ENCODE measurements at places on chromosomes 13 and 19.

- no peak for DNase-seq
Observed at GRCh38 chr13:84812789-84813188, 930.5 kb upstream of the SLITRK1 start.

DNA sequence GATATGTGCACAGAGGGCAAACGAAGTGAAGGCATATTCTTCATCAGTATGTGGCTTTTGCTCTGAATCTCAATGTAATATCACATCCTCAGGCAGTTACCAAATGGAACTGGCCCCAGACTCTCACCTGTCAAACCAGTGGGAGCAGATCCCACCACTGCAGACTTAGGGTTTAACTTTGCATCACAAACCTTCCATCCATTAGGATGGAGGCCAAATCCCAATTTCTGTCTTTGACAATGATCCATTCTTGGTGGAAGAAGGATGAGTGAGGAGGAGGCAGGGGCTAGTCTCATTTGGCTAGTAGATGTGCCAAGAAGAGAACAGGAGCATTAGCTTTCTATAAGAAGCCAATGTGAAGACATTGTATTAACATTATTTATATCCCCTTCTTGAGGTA lies 413.5 kb upstream of the SPRY2 start:
- DNase-seq = no peak

GRCh38 chr13:112208656-112209055 lies 141.7 kb downstream of the SOX1 start:
- DNase-seq = no peak

DNA sequence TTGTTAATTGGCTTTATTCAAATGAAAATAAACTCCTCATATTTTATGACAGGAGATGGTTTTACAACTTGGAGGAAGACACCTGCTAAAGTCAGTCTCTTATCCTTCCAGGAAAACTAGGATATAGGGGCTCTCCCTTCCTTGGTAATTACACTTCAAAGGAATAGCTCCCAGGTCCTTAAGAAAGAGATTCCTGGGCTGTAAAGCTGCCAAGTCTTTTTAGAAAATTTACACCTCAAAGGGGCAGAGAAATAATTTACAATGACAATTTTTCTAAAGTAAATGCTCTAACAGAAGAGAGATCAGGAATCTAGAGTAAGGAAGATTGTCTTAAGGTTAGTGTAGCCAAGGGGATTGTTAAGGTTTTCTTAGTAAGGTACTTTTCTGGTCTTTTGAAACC lies 1359.0 kb downstream of the OLFM4 start:
- DNase-seq = no peak

- DNase-seq = peak; percentile 74
Observed at GRCh38 chr19:49677901-49678674, 1.0 kb downstream of the PRMT1 start.

DNA sequence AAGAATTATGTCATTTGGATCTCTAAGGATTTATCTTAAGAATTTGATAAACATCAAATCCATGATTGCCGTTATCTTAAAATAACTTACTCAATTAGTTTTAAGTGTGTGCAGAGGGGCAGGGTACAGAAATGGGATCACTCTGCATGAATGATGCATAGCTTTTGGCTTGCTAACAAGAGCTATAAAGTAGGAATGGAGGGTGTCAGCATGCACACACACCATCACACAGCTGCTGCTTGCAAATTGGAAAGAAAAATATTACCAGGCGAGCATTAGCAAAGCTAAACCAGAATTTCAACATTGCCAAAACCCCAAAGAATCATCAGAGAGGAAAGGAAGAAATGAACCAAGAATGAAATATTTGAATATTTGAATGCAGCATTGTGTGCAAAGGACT lies 580.6 kb downstream of the LMO7 start:
- no peak for DNase-seq

DNA sequence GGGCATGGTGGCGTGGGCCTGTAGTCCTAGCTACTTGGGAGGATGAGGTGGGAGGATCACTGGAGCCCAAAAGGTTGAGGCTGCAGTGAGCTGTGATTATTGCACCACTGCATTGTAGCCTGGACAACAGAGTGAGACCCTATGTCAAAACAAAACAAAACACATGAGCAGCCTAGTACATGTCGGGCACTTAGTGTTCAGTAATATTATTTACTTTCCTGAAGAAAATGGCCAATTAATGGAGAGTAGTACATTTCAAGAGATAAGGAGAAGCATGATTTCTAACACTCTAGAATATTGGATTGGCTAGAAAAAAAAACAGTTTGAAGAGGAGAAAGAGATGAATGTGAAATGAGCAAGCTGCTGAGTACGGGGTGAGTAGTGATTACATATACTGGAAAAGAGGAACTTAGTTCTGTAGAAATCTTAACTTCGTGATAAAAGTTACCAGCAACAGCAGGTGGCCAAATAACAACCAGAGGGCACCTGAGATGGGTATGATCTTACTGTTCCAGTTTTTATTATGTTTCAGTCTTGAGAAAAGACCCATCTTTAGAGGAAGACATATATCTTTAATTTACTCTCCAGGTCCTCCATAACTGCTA lies 36.2 kb downstream of the SPATA13 start:
- DNase-seq = no peak

GRCh38 chr13:35898041-35898440 lies 233.1 kb downstream of the DCLK1 start:
- DNase-seq = no peak

- DNase-seq = no peak
Observed at GRCh38 chr19:34149873-34150272, 22.4 kb upstream of the LSM14A start.

GRCh38 chr19:49155820-49156346 lies 687 bp upstream of the HRC start:
- no peak for DNase-seq

DNA sequence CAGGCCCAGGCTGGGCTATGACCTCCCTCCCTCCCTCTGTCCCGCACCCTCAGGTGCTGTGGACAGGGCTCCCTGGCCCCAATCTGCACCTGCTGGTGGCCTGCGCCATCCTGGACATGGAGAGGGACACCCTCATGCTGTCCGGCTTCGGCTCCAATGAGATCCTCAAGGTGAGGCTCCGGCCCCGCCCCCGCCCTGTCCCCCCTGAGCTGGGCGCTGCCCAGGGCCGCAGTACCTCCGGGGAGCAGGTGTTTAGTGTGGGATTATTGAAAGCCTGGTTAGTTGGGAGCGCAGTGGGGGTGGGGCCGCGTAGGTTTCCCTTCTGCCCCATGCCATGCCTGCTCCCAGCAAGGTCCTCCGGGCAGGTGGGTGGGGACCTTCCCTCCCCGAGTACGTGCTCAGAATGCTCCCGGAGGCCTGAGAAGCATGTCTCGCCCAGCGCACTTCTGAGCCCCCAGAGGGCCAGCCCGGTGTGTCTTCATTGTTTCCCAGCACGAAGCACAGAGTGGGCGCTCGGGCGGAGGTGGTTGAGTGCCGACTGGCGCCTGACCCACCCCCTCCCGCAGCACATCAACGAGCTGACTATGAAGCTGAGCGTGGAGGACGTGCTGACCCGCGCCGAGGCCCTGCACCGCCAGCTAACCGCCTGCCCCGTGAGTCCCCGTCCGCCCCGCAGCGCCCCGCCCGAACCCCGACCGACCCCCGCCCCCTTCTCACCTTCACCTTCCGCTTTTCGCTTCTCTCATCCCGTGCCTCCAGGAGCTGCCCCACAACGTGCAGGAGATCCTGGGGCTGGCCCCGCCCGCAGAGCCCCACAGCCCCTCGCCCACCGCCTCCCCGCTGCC lies 8.8 kb downstream of the IL4I1 start:
- no peak for DNase-seq

DNA sequence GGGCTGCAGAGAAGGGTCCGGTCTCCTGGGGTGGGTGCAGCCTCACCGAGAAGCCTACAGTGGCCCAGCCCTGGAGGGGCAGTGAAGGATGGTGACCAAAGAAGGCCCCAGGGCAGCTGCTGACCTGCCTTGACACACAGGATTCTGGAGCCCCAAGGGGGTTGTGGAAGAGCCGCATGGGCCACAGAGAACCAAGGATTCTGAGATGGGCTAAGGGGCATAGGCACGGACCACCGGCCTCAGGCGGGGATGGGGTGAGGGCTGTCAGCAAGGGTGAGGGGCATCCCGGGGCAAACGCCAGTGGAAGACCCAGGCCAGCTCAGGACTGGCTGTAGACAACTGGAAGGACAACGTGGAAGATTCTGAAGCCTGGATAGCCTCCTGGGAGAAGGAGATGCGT lies 151.6 kb downstream of the TEX29 start:
- DNase-seq = no peak

DNA sequence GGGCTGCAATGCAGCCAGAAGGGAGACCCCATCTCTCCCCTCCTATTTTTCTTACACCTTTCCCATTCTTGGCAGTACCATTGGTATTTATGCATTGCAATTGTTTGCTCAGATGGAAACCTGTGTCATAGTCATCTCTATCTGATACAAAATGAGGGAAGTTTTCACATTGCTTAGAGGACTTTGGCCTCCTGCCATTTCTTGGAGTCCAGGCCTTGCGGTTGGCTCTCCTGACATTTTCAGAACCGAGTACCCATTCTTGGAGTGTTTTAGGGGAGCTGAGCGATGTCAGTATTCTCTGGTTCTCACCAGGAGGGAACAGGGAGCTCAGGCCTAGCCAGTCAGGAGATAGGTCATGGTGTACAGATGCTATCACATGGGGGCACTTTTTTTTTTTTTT lies 1.5 kb downstream of the SIN3B start:
- peak; percentile 33 for DNase-seq

- peak; percentile 30 for DNase-seq
Observed at GRCh38 chr19:18086590-18087138, at the start of gene IL12RB1. TSS of gene IL12RB1 (minus strand) at chr19:18086934. CDS start at chr19:18086823, 111 bp downstream.

GRCh38 chr19:42594617-42595489 lies at the start of gene CEACAM8:
TSS of gene CEACAM8 (minus strand) at chr19:42594924. CDS start at chr19:42594828, 96 bp downstream.
- DNase-seq = no peak

DNA sequence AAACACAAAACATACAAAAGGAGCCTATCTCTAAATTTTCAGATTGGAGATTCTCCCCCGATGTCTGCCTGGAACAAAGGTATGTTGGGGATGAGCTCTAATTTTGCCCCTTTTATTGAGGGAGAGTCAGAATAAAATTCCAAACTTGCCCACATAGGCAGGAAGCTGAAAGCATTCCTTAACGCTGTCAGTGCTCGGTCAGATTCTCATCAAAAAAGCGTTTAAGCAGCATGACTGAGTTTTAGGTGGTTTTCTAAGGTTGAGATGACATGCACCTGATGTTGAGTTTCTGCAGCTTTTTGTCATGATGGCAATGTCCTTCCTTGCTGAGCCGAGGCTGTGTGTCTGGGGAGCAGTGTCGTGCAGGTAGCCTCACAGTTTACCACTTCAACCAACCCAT lies 48.4 kb upstream of the MEDAG start:
- DNase-seq = no peak

DNA sequence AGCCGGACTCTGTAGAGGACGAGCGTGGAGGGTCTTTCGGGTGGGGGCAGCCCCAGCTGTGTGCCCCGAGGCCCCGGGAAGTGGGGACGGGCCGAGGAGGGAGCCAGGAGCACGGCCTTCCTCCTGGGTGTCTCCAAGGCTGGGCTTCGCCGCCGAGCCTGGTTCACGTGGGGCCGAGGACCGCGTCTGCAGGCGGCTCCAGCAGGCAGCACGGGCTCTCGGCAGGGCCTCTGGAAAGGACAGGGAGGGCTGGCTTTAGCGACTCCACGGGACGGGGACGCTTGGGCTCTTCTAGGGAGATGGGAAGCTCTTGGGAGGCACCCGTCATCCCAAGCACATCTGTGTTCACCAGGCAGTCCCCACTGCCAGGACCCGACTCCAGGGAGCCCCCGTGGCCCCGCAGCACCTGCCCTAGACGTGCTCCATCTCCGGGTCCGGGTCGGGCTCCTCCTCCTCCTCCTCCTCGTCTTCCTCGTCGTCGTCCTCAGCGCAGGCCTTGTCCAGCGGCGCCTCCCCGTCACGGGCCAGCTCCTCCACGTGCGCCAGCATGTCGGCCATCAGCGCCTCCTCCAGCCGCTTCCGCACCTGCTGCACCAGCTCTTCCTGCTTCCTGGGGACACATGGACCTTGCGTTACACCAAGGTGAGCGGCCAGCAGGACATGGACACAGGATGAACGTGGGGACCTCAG lies 9.9 kb upstream of the MEX3D start:
- DNase-seq = no peak

- peak; percentile 59 for DNase-seq
Observed at GRCh38 chr13:80251403-80251802, 89.5 kb downstream of the SPRY2 start.

GRCh38 chr19:49193822-49194394 lies 36.3 kb downstream of the TRPM4 start:
- no peak for DNase-seq

- DNase-seq = no peak
Observed at GRCh38 chr19:5039642-5040543, 71.0 kb downstream of the KDM4B start.

GRCh38 chr13:37202264-37202663 lies 96.8 kb upstream of the CSNK1A1L start:
- DNase-seq = peak; percentile 39

DNA sequence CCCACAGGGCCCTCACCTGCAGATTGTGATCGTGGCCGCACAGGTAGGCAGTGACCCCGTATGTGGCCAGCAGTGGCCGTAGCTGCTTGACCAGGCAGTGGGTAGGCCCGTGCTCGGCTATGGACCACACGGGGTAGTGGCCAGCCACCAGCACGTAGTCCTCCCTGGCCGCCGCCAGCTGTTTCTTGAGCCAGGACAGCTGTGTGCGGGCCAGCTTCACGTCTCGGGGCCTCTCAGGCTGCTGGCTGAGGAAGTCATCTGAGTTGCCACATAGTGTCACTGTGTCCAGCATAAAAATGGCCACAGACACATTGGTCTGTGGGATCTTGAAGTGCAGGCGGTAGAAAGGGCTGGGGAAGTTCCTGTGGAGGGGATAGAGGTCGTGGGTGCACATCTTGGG lies 1.2 kb downstream of the ACP5 start:
- no peak for DNase-seq

DNA sequence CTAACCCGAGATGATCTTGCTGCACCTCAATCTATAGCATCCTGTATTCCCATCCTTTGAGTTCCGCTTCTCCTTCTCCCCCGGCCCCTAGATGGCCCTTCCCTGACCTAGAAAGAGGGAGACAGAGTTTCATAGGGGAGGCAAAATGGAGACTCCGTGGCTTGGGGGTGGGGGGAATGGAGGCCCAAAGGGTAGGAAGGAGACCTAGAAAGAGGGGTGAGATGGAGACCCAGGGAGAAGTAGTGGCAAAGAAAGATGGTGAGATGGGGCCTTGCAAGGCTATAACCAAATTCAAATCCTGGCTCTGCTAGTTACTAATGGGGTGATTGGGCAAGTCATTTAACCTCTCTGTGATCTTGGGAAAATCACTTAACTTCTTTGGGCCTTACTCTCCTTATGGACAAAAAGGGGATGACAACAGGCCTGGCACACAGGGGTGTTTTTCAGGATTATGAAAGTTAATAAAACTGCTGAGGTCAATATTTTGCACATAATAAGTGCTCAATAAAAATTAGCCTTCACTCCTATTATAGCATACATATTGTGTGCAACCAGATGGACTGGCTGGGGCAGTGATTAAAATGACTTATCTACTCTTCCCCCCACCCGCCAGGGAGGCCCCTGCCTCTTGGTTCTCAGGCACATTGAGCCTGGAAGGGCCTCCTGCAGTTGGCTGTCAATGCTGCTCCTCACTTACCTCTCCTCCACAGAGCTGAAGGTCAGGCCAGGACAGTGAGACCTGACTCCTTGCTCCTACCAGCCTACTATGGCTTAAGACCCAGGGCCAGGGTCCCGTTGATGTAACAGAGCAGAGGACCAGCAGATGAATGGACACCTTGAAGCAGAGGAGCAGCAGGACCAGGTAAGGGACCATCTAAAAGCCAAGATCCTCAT lies 633 bp downstream of the SPHK2 start:
- no peak for DNase-seq

- peak; percentile 58 for DNase-seq
Observed at GRCh38 chr13:109509154-109509900, 277.1 kb downstream of the IRS2 start.

All from EL (cell line).